ENCODE measurements at places on chromosomes 1 and 21. TPM values are rescaled to one million over a fixed set of nuclear protein-coding genes. Genes with fewer than 3 reads are reported as not detected.

GRCh38 chr21:14284481-14284880 lies 68.5 kb downstream of the RBM11 start:
- DNase-seq = no peak

GRCh38 chr1:110787328-110788071 lies 85.4 kb upstream of the CD53 start:
- no peak for DNase-seq

The ADORA1 gene
- polyA plus RNA-seq = 61.9 TPM

GRCh38 chr1:64184003-64184440 lies 19.4 kb upstream of the UBE2U start:
- no peak for DNase-seq

The OR2T29 gene
- not detected for polyA plus RNA-seq

The ERO1B gene
- polyA plus RNA-seq = 53.8 TPM

The CR1 gene
- polyA plus RNA-seq = 1.4 TPM

- DNase-seq = no peak
Observed at GRCh38 chr1:197987294-197987693, 70.1 kb downstream of the LHX9 start.

DNA sequence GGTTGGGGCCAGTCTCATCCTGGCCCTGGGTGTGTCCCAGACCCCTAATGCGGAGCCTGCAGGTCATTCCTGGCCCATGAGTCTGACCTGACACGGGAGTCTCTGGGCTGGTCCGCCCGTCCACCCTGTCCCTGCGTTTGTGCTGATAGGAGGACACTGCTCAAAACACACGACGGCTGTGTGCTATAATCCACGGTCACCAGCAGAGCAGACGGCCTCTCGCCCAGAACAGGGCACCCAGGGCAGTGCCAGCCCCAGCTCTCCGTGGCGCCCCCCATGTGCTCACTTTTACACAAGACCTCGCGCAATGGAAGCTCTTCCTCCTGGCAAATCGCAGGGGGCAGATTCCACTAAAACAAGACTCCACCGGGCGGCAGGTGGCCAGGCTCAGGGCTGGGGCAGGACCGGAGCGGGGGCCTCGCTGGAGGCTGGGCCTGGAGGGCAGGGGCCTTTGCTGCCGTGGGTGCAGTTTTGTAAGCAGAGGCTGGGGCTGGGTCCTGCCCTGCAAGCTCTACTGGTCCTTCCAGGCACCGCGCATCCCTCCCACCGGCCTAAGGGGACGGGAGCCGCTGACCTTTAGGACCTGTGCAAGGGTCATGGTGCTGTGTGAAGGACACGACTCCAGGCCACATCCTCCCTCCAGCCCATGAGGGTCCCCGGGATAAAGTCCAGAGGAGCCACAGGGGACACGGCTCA lies 10.6 kb upstream of the SLC19A1 start:
- no peak for DNase-seq

DNA sequence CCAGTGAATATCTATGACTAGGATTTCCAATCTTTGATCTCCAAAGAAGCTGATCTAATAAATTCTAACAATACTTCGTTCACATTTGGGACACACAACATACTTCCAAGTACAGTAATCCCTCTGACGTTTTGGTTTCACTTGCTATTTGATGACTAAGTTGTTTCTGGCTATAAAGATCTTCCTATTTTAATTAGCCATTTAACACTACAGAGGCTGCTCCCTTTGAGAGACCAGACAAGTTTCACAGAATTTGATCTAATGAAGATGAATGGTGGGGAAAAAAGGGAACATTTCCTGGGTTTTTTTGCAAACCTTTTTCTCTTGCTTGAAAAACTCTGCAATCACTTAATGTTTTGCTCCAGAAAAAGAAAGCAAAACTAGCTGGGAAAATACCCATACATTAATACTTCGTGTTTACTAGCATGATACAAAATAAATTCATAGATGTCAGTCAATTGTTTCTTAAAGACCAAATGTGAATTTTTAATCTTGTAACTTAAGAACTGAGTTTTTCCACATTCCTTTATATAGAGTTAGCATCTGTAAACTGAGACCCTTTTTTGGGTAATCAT lies 28.0 kb upstream of the GLIS1 start:
- no peak for DNase-seq

DNA sequence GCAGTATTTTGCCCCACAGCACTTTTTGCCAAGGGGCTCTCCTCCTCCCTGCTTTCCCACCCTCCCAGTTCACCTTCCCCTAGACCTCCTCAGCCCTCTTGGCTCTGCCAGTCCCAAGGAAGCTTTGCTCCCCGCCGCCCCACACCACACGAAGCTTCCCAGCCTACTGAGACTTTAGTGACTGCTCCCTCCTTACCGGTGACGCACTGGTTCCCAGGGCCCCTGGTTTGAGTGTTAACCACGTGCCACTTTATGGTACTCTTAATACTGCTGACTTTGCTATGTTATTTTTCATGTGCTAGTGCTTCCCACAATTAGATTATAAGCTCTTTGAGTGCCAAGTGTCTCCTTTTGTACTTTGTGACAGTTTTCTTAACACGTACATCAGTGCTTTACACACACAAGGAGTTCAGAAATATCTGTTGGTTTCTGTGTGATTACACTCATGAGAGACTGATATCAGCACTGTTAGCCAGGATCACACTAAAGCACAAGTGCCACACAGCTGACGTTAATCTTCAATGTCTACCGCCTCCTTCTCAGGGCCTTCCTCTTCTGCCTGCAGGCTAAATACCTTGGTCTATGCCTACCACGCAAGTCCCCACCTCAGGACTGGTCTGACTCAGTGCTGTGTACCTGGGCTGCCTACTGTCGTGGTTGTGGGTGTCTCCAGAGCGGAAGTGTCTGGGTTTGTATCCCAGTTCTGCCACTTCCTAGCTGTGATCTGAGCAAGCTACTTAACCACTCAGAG lies 61.0 kb downstream of the DNTTIP2 start:
- no peak for DNase-seq

The C8A gene
- not detected for polyA plus RNA-seq

DNA sequence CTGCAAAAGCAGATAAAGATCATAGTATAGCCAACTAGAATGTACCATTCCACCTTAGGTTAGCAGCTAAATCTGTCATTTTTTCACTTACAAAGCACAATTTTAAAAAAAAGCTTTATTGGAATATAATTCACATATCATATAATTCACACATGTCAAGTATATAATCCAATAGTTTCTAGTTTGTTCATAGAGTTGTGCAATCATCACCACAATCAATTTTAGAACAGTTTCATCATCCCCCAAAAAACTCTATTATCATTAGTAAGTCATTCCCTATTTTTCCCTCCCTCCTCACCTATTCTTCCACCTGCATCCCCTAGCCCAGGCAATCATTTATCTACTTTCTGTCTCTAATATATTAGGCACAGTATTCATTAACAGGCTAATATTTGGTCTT lies 32.0 kb upstream of the INSL5 start:
- no peak for DNase-seq

GRCh38 chr1:10283318-10283984 lies 73.1 kb downstream of the KIF1B start:
- DNase-seq = no peak

DNA sequence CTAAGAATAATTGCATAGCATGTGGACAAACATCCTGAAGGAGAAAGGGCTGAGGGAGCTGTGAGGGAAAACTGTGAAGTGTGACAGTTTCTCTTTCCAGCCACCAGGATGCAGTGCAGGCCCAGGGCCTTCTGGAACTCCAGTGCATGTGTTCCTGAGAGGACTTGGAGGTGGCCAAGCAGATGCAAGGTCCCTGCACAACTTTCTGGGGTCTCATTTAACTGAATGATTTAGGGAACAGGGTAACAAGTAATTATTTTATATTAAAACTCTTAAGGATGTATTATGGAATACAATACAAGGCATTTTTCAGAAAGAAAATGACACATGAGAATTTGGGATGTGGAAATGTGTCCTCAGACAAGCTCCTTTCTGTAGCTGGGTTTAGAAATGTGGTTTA lies 61.2 kb upstream of the MCOLN3 start:
- DNase-seq = peak; percentile 70

The LCE1D gene
- polyA plus RNA-seq = not detected

GRCh38 chr1:22231995-22232690 lies 89.2 kb upstream of the WNT4 start:
- DNase-seq = no peak

The ESRRG gene
- polyA plus RNA-seq = 2.2 TPM

DNA sequence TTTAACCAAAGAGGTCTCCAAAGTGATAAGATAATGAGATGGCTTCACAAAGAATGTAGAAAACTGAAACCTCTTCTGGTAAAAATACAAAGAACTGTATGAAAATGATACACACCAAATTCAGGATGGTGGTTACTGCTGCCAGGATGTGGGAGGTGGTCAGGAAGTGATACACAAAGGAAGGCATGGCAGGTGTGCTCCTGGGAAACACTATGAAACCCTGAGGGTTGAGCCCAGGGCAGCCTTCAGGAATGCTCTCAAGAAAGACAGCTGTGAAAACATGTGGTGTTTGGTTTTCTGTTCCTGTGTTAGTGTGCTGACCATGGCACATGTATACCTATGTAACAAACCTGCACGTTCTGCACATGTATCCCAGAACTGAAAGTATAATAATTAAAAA lies 109.3 kb downstream of the NTNG1 start:
- DNase-seq = no peak

DNA sequence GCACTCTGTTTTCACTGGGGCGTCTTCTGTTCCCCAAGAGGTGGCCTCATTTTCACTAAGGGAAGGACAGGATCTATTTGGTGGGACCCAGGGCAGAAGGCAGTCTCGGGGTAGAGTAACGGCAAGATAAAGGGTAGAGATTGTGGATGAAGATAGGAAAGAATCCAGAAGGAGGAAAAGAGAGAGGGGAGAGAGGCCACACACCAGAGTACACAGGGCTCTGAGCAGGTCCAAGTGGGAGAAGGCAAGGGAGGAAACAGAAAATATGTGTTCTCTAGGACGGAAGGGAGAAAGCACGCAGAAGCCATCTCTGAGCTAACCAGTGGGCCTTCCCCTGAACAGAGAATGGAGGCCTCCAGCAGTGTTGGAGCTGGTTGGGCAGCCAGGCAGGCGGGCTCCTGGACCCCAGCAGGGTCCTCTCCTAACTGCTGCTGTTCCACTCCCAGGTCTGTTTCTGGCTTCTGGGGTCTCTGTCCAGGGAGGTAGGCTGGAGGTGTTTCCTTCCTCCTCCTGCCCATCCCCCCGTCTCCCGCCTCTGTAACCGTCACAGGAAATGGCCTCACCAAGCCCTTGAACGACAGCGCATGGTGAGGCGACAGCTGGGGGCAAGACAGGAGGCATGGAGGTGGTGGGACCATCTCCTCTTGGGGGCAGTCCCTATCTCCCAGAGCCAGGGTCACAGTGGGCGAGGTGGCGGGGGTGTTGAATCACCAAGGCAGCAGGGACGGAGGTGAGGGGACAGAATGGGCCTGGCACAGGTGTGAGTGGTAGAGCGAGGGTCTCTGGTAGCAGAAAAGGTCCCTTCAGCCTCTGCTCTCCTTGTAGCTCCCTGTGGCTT lies 649 bp downstream of the PTPN7 start:
- DNase-seq = peak; percentile 56

DNA sequence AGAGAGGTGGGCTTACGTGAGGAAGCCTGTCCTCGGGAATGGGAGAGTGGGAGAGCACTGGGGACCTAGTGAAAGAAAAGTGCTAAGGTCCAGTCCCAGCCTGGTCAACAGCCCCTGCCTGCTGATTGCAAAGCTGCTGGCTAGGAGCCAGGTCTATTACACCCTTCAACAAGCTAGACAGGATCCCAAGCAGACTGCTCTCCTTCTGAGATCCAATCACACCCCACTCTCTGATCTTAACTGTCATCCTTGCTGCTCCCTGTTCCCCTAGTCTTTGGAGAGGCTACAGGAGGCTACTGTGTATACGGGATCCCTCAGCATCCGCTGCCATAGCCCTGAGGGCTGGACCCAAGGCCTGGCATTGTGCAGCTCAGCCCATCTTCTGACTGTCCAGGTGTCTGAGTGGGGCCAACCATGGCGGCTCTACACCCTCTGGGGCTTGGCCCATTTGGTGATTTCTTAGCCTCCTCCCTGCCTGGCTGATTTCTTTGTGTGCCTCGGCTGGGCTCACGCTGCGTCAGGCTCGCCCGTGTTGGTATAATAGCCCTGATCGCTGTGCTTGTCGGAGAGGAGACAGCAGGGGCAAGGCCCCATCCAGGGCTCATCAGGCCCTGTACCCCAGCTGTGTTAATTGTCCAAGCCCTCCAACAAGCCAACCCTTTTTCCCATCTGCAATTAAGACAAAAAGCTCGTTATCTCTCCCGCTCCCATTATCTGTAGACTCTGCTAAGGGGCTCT lies 43.9 kb downstream of the NAV1 start:
- peak; percentile 33 for DNase-seq

The CD1E gene
- polyA plus RNA-seq = 1.8 TPM

DNA sequence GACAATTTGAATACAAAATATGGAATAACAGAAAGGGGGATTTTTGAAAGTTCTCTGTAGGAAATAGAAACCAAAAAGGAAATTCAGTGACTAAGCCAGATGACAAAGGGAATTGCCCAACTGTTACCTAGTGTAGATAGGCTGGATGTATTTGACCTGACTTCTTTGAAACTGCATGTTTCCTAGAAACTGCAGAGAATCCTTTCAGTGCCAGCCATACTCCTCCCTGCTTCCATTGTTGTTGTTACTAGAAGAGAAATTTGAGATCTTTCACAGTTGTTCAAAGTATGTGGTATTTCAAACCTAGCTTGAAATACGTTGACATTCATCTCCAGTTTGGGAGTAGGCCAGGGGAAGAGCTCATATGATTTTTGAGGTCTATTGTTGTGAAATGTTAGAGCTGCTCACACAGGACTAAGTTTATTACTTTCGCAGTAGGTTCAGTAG lies 1.8 kb upstream of the GBP5 start:
- no peak for DNase-seq

GRCh38 chr1:160748181-160748877 lies 9.3 kb downstream of the SLAMF7 start:
- DNase-seq = no peak

DNA sequence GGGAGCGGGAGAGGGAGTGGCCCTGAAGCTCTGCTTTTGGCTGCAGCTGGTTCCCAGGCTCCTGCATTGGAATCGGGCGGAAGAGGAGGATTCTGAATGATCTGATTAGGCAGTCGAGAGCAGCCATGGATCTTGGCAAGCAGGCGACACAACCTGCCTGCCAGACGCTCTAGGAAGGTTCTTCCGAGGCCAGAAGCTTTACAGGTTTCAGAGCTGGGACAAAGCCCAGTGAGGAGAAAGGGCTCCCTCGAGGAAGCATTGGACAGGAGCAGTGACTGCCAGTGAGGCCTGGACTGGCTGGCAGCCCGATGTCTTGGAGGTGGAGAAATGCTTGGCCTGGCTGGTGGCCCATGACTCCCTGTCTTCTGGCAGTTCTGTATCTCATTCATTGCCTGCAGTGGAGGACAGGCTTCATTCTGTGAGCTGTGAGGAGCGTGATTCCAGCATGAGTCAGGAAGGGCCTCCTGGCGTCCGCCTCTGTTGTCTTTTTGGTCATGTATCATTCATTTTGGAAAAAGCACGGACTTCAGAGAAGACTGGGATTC lies 132.7 kb upstream of the IPO9 start:
- peak; percentile 92 for DNase-seq

- no peak for DNase-seq
Observed at GRCh38 chr1:203652724-203653461, 26.3 kb downstream of the ATP2B4 start.

DNA sequence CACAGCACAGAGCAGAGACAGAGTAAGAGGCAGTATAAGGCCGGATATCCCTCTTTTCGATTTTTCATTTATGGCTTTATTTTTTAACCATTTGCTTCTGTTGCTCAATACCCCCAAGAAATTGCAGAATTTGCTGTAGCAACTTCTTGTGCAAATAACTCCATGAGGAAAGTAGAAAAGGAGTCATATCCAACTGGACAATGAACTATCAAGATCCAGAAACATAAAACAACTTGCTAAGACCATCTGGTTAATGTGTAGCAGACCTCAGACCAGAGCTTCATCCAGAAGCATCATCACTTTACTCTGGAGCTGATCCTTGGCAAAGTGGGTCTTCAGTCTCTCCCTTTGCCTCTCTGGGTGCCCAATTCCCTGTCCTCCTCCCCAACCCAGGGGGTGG lies 45.9 kb downstream of the ZNF697 start:
- no peak for DNase-seq
